ENCODE measurements at places on chromosomes 3 and 15.

- DNase-seq, result no peak
Observed at GRCh38 chr3:139772539-139773500, 95.0 kb upstream of the NMNAT3 start.

DNA sequence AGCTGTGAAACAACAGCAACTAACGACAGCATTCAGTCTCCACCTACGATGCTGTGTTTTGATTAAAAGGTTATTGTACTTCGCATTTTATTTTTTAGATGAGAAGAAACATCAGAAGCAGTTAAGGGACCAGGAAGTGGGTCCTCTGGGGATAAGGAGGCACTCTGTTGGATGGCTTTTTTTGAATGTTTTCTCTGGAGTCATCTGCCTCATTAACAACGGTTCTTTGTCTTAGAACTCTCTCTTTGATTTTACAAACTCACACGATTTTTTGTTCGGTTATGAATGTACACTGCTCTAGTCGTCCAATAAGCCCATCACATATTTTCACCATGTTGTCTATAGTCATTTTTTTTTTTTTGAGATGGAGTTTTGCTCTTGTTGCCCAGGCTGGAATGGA, 36.0 kb upstream of the ARPIN start:
- DNase-seq, result no peak

GRCh38 chr3:126542340-126543241, 16.1 kb downstream of the C3orf22 start:
- DNase-seq, result no peak

DNA sequence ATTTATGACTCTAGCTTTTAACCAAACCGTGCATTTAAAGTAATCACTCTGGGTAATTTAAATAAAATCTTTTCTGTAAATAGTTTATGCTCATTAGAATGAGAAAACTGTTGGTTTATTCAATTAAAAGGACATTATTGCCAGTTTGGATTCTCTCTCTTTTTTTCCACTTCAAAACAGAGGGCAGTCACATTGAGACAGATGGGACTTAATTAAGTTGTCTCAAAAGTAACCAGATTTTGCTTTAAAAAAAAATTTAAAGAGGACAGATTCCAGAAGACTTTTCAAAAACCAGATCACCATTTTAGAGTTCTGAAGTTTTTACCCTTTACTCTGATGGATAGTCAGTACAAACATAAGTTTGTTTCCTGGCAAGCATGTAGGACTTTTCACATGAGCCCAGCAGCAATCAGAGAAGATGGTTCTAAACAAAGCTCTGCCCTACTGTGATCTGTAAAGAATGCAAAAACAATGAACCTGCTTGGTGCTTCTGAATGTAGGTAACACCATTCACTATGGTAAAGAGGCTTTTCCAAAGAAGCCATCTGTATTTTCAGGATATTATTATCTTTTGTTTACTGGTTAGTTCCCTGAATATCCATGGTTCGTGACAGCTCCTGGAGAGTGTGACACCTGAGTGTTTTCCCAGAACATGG, 136.2 kb downstream of the LRTM1 start:
- no peak for DNase-seq

DNA sequence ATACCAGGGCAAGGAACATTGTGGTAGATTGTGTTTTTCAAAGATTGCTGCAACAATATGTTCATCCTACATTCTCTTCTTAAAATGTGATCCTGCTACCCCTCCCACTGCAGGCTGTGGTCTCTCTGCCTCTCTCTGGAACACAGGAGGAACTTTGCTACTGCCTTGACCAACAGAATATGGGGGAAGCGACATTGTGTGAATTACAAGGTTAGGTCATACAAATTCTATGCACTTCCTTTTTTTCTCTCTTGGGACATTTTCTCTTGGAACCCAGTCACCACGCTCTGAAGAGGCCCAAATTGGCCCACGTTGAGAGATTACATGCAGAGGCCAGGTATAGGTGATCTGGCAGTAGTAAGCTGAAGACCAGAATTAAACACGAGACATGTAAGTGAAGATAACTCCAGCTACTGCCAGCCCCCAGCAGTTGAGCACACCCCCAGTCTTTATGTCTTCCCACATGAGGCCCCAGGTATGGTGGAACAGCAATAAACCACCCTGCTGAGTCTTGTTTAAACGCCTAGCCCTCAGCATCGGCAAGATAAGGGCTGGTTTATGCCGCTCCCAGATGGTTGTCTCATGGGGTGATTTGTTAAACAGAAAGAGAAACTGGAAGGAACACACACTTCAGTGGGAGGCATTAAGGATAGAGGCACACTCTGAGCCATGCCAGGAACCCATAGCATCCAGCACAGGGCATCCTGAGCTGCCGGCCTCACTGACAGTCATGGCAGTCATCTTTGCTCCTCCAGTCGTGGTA, 59.9 kb downstream of the FAM43A start:
- DNase-seq, result no peak

DNA sequence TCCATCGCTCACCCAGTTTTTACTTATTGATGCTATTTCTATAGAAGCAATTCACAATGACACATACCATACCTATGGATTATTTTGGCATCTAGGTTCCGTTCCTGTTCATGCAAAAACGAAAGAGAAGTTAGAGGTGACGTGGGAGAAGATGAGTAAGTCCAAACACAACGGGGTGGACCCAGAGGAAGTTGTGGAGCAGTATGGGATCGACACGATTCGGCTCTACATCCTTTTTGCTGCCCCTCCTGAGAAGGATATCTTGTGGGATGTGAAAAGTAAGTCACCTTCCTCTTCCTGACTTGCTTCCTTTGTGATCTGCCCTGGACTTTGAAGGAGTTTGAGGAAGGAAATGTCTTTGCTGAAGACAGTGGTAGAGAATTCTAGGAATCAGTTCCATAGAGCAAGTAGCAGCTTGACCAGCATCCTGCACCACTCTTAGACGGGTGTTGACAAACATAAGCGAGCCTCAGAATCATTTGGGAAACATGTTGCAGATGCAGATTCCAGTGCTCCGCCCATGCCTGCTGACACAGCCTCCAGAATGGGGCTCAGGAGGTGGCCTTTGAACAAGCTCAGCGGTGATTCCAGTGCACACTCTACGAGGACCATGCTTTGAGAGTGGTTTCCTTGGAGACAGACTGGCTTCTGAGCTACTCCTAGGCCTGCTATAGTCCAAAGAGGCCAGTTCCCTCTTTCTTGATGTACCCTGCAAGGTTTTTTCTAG, 78.4 kb upstream of the LIMD1 start:
- no peak for DNase-seq

- DNase-seq, result no peak
Observed at GRCh38 chr3:156576651-156577348, 21.9 kb upstream of the SSR3 start.

DNA sequence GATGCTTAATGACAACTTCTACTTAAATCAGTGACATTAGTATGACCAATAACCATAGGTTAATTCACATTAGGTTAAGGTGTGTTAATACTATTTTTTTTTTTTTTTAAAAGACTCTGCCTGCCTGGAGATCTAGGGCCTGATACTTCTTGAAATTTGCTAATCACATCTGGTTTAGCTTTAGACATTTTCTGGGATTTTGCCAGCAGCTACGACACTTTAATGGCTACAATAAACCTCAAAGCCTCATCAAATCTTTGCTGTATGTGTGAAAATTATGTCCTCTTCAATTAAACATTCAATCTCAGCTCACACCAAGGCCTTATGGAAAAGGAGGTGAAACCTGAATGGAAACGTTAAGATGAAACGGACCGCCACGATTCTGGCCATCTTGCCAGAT, 167.9 kb downstream of the GREM1 start:
- no peak for DNase-seq

DNA sequence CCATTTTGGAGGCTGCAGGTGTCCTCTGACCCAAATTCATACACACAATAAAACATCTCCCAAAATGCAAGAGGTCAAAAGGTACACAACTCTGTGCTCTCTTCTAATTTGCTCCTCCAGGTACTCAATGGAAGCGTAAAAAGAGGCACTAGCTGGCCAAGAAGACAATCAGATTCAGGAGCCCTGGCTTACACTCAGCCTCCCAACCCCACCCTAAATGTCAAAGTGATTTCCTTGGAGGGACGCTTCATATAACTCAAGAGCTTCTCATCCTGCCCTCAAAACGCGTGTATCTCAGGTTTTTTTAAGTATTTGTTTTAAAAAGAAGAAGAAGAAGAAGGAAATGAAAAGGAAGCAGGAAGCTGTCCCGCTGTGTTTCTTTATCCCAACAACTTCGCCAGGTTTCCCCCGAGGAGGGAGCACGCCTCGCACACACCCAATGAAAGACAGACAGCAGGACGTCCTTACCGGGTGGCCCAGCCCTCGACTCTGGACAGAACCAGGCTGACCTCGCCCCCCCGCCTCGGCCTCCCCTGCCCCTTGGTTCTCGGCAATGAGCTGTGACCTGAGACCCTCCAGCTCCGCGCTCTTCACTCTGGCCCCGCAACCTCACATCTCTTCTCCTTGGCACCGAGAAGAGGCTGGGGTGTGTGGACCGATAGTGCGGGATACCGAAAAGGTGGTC, 620.7 kb upstream of the ZNF385D start:
- DNase-seq, result no peak

DNA sequence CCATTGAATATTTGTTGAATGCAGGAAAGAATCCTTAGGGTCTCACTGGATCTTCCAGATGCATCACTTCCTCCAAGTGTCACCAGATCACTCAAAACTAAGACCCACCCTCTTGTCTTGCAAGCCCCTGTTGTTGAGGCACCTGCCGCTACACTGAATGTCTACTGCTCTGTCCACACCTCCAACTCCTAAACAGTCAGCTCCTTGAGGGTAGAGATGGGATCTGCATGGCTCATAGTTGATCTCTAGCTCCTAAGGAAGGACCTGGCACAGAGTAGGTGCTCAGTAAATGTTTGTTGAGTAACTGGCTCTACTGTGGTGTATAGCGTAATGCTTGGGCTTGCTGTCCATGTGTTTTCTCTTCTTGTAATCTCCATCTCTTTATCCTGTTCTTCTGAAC, 8.8 kb downstream of the SLC6A20 start:
- no peak for DNase-seq

GRCh38 chr15:67164811-67165253, 89.6 kb downstream of the AAGAB start:
- no peak for DNase-seq

DNA sequence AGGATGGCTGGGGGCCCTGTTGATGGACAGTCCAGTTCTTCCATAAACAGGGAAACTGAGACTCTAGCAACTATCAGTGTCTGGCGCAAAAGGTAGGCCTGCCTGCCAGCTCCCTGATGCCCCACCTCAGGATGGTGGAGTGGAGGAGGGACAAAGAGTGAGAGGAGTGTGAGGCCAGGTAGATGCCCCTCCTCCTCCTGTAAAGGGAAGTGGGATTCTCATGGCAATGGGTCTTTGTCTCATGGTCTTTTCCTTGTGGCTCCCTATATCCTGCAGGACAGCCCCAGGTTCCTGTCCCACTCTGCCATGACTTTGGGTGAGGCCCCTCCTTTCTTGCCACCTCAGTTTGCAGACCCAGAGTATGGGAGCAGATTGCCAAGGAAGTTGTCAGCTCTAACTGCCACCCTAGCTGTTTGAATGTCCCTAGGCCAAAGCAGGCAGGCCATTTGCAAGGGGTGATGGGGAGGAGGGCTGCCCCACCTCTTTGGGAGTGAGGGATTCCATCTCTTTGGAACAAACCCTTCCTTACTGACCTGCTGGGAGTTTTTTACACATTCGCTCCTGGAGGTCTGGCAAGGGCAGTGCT, 2.8 kb upstream of the DNAH1 start:
- no peak for DNase-seq

DNA sequence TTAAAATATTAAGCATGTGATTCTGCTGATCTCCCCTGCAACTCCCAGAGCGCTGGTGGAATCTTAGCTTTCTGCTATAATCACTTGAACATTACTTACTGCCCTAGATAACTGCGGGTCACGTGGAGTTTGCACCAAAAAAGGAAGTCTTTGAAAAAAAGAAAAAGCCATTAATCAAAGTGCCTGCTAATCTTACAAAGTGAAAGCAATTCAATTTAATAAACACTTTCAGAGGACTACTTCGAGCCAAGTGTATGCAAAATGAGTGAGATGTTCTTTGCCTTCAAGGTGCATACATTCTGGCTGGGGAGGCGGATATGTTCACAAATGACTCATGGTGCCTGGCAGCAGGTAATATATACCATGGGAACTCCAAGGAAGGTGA, 109.9 kb upstream of the GAP43 start:
- no peak for DNase-seq

GRCh38 chr3:172287937-172288477, 160.2 kb downstream of the GHSR start:
- no peak for DNase-seq

DNA sequence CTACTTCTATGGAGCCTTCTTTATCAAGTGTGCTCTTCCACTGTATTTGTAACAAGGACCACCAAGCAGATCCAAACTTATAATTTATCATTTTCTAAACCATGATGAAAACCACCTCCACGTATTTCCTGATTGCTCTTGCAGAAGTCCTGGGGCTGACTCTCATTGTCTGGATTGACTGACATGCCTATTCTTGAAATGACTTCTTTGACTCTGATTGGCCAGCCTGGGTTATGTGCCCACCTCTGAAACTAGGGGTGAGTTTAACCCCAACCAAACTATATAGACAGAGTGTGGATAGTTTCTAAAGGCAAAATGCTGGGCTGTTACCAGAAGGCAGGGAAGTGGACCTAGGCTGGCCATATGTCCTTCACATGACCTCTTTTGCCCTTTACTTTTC, 12.7 kb downstream of the TMPRSS7 start:
- no peak for DNase-seq

DNA sequence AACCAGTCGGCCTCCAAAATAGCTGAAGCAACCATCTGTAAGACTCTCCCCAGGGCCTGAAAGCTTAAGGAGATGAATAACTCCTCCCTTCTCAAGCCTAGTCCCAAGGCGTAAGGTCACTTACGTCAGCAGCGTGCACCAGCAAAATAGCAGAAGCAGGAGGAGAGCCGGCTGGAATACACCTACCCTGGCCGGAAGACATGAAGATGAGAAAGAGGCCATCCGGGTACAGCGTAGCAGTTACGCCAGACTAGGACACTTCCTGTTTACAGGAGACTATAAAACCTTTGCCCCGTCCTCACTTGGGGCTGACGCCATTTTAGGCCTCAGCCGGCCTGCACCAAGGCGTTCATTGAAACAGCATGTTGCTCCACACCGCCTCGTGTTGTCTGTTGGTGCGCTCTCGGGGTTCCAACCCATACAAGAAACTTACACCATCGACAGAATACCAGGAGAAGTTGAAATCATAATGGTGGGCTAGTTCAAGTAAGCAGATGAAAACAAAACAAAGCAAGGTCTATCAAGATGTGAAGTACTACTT, 2.5 kb downstream of the CFAP92 start:
- no peak for DNase-seq

- no peak for DNase-seq
Observed at GRCh38 chr3:141258973-141259372, 27.3 kb downstream of the PXYLP1 start.

DNA sequence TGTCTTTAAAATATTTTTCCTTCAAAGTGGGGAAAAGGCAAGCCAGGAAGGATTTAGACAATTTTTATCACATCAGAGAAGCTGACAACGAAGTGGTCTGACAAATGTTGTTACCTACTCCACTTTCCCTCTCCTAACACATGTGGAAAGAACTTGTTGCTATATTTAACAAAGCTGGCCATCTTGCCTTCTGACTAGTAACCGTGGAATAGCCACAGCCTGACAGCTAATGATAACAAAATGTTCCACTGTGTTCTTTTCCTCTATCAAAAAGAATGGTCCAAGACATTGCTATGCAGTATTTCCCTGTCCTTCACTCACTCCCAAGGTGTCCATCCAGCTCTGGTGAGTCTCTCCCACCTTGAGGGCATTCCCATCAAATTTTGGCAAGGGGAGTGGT, 481.4 kb upstream of the THBS1 start:
- no peak for DNase-seq
